ENCODE measurements at places on chromosomes 7 and 10. TPM values are rescaled to one million over a fixed set of nuclear protein-coding genes. Genes with fewer than 3 reads are reported as not detected.
A peak's percentile ranks its signal among the peaks of the same experiment; 100 is the strongest.

- H3K4me1 ChIP-seq, result peaks cover 59% of the 10 kb centered on the region
- H3K36me3 ChIP-seq, result no peaks in the 10 kb centered on the region
- no peaks in the 10 kb centered on the region for H3K27me3 ChIP-seq
- no peak for DNase-seq
- no peak overlapping the region for H3K27ac ChIP-seq
Observed at GRCh38 chr7:99090771-99091542, 53.0 kb downstream of the SMURF1 start.

Gene HTR5A
- total RNA-seq, result not detected

DNA sequence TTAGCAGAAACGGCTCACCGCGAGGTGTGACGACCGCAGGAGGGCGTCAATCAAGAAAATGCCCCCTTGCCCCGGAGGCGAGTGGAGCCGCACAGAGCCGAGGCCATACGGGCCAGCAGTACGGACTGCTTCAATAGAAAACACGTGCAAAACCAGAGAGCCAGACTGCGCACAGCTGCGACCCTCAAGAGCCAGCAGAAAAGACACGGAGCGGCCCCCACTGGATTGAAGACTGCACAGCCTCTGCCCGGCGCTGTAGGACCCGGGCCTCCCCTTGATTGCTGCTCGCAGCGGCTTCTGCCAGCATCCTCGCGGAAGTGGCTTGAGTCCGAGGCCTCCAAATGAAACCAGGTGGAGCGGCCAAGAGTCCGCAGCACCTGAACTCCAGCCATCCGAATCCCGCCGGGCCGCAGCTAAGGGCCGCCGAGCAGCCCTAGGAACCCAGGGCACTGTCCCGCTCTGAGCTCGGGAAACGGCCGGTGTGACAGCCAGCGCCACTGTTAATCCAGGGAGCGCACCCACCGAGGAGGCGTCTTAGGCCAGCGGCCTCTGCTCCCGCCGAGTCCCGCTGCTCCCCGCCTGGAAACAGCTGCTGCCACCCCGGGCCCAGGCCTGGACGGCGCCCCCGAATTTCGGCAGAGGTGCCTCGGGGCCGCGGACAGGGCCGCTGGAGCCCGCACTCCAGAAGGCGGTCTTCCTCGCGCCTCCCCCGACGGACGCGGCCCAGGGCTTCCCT, 660 bp upstream of the HHEX start:
- H3K27ac ChIP-seq, result peak overlapping the region; percentile 89
- peak; percentile 82 for DNase-seq
- H3K4me1 ChIP-seq, result peaks cover 17% of the 10 kb centered on the region
- H3K27me3 ChIP-seq, result no peaks in the 10 kb centered on the region
- H3K4me3 ChIP-seq, result peak overlapping the region; percentile 85

DNA sequence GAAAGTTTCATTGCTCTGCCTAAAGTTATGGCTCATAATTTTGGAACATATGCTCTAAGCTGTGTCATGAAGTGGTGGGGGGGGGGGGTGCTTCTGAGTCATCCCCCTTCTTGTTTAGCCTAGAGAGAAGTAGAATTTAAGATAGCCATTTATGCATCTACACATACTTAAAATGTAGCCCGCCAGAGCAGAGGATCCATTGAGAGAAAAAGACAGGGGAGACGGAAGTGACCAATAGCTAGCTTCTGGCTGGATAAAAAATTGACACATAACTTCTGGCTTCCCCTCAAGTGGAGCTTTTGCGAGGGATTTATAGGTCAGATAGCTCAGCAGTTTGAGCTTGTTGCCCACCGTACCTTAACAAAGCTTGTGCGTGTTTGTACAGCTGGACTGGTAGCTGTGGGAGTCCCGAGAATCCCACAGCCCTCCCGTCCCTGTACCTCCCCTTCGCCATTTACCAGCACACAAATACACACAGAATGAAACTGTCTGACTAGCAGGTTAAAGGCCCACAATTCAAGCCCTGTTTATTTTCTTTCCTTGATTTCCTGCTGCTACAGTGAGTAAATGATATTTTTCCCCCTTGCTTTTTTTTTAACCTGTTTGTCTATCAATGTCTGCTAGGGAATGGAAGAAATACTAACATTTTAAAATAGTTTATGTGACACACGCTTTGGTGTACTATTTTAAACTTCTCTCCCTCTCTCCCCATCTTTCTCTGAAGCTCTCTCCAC, 232.6 kb upstream of the FERD3L start:
- no peak for DNase-seq
- no peaks in the 10 kb centered on the region for H3K4me1 ChIP-seq
- no peaks in the 10 kb centered on the region for H3K36me3 ChIP-seq
- H3K4me3 ChIP-seq, result no peak overlapping the region
- H3K27me3 ChIP-seq, result no peaks in the 10 kb centered on the region

GRCh38 chr7:28036696-28037095, 143.9 kb downstream of the JAZF1 start:
- peak; percentile 74 for DNase-seq
- H3K27ac ChIP-seq, result no peak overlapping the region
- H3K4me3 ChIP-seq, result no peak overlapping the region
- H3K4me1 ChIP-seq, result no peaks in the 10 kb centered on the region
- no peaks in the 10 kb centered on the region for H3K27me3 ChIP-seq

GRCh38 chr10:114561008-114561523, 97.0 kb downstream of the ABLIM1 start:
- no peaks in the 10 kb centered on the region for H3K4me1 ChIP-seq
- peak overlapping the region; percentile 22 for H3K27ac ChIP-seq
- H3K27me3 ChIP-seq, result no peaks in the 10 kb centered on the region
- no peaks in the 10 kb centered on the region for H3K36me3 ChIP-seq

- DNase-seq, result no peak
- no peak overlapping the region for H3K27ac ChIP-seq
- H3K36me3 ChIP-seq, result no peaks in the 10 kb centered on the region
Observed at GRCh38 chr10:108567899-108568752, 1355.2 kb downstream of the XPNPEP1 start.

DNA sequence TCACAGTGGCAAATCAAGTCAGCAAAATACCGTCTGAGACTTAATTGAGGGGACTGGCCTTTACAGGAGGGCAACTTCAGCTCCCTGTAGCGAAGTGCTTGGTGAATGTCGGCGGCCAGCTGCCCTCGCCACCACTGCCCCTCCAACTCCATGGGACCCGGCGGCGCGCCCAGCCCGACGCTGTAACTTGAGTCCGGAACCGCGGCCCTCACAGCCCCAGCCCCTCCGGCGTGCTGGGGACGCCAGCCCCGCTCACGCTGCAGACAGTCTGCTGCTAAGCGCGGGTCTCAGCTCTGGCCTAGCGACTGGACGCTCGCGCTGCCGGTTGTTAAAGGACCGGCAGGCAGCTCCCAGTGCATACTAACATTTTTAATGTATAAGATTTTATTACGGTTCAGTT, 113.4 kb upstream of the NUPR2 start:
- no peak overlapping the region for H3K4me3 ChIP-seq
- no peaks in the 10 kb centered on the region for H3K36me3 ChIP-seq
- no peak overlapping the region for H3K27ac ChIP-seq
- H3K4me1 ChIP-seq, result no peaks in the 10 kb centered on the region

DNA sequence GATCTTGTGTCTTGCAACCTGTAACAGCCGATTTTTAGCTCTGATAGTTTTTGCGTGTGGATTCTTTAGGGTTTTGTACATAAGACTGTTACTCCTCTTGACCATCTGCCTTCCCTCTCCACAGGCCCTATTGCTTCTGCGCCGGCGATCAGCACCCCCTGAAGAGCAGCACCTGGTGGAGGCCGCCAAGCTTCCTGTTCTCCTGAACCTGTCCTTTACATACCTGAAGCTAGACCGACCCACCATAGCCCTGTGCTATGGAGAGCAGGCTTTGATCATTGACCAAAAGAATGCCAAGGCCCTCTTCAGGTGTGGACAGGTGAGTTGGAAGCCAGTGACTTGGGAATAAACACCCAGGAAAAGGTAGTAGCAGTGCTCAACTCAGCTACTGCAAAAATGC, 12.6 kb downstream of the FKBP6 start:
- H3K36me3 ChIP-seq, result no peaks in the 10 kb centered on the region
- no peak for DNase-seq
- no peaks in the 10 kb centered on the region for H3K27me3 ChIP-seq
- H3K4me3 ChIP-seq, result no peak overlapping the region
- no peak overlapping the region for H3K27ac ChIP-seq

DNA sequence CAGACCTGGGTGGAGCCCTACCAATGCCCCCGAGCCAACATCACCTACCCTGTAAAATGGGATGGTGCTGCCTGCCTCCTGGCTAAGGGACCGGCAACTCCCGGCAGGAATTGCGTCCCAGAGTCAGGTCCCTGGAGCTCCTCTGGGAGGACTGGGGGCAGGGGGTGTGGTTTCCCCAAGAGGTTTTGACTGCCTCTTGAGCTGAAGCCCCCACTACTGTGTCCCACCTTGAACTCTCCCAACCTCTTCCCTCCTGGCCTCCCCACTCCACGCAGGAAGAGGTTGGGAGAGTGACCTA, 1.3 kb downstream of the SH2B2 start:
- H3K27me3 ChIP-seq, result no peaks in the 10 kb centered on the region
- peak overlapping the region; percentile 61 for H3K4me3 ChIP-seq
- DNase-seq, result no peak
- peaks cover 13% of the 10 kb centered on the region for H3K4me1 ChIP-seq

All from right lobe of liver (tissue), 6 donors.